ENCODE measurements at places on chromosomes 3 and 15.
A peak's percentile ranks its signal among the peaks of the same experiment; 100 is the strongest.

DNA sequence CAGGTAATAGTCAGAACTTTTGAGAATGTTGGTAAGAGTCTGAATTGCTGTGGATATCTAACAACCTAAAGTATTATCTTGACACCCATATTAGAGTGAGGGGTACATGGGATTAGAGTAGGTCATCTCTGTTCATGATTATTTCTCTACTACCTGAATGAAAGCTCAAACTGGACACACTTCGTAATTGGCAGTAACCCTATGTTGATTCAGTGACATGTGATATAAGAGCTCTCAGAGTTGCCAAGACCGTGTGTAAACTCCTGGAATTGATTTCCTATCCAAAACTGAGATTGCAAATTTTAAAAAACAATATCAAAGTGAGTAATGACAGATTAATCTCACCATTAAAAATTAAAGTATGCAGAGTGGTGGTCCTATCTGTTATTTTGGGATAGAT, 214.8 kb upstream of the ARHGEF26 start:
- H3K36me3 ChIP-seq, result no peaks in the 10 kb centered on the region
- H3K4me3 ChIP-seq, result no peak overlapping the region
- no peaks in the 10 kb centered on the region for H3K4me1 ChIP-seq
- H3K27ac ChIP-seq, result no peak overlapping the region
- H3K27me3 ChIP-seq, result no peaks in the 10 kb centered on the region
- no peak for DNase-seq

- H3K4me3 ChIP-seq, result no peak overlapping the region
- no peak overlapping the region for H3K27ac ChIP-seq
- no peaks in the 10 kb centered on the region for H3K36me3 ChIP-seq
- DNase-seq, result no peak
Measured at GRCh38 chr15:56891852-56892440, 26.5 kb upstream of the TCF12 start.

- no peak overlapping the region for H3K27ac ChIP-seq
- H3K4me3 ChIP-seq, result no peak overlapping the region
- H3K27me3 ChIP-seq, result no peaks in the 10 kb centered on the region
- no peak for DNase-seq
- H3K4me1 ChIP-seq, result no peaks in the 10 kb centered on the region
Measured at GRCh38 chr15:52011711-52012144, 7.3 kb upstream of the MAPK6 start.

GRCh38 chr15:81785181-81785580, 260.6 kb downstream of the MEX3B start:
- peaks cover 13% of the 10 kb centered on the region for H3K4me1 ChIP-seq
- H3K36me3 ChIP-seq, result no peaks in the 10 kb centered on the region
- H3K27me3 ChIP-seq, result no peaks in the 10 kb centered on the region
- no peak for DNase-seq
- H3K27ac ChIP-seq, result no peak overlapping the region

- no peak overlapping the region for H3K4me3 ChIP-seq
- peaks cover 2% of the 10 kb centered on the region for H3K4me1 ChIP-seq
- DNase-seq, result no peak
Measured at GRCh38 chr3:52259448-52259847, 13.9 kb downstream of the PPM1M start.

- DNase-seq, result peak; percentile 96
- H3K36me3 ChIP-seq, result no peaks in the 10 kb centered on the region
Measured at GRCh38 chr15:75029378-75030022, 6.1 kb downstream of the PPCDC start.
